ENCODE measurements at places on chromosomes 3 and 15.

DNA sequence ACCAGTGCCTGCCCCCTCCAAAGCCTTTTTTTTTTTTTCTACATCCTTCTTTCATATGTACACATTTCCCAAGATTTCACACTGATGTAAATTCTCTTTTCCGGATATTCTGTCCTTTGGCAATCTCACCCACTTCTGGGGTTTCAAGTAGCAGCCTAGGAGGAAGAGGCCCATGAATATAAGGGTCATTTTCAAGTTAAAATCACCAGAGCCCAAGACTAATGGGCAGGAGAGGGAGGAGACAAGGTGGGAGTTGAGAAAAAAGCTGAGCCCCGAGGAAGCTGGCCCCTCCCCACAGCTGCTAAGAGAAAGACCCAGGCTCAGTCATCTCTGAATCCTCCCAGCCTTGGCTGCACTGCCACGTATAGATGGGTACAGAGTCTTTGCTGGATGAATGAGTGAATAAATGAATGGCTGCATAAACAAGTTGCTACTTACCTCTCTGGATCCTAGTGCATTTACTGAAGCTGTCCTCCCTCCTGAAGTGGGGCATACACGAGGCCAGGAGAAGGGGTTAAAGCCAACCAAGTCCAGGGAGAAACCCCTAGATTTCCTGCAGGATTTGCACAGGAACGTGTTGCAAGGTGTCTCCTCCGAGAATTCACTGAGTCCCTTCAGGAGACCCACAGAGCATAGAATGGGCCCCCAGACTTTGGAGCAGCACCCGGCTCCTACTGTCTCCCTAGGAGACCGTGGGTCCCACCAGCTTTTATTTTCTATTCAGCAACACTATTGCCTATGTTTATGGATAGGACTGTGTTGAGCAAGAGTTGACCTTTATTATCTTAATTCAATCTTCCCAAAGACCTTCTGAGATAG lies 100.8 kb upstream of the LIPC start:
- no peak for DNase-seq

DNA sequence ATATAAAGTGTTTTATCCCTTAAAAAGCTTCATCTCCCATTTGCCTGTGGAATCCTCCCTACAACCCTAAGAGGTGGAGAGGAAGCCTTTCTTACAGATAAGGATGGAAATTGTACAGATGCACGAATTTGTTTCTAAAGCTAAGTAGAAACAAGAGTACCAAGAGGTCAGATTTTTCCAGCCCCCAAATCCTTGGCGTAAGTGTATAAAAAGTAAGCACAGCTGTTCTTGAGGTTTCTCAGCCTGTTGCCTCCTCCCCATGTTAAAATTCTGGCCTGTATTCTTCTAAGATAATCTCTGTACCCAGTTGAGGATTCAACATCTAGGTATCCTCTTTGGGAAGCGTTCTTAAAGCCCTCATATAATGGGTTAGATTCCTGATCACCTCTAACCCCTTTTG lies 34.9 kb downstream of the RAB7A start:
- DNase-seq: no peak

DNA sequence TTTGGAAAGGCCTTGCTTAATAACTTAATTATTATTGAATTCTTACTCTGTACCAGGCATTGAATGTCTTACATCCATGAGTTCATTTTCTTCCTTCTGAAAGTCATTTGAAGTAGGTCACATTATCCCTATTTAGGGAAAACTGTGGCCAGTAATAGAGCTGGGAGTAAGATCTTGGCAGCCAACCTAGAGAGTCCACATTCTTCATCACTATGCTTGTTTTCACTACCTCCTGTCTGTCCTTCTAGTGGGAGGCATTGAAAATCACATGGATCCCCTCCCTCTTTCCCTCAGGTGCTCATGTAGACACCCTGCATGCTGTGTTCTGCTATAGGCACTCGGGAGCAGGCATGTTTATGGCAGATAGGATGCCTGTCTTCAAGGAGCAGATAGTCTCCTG lies 154.9 kb downstream of the EBLN2 start:
- no peak for DNase-seq

DNA sequence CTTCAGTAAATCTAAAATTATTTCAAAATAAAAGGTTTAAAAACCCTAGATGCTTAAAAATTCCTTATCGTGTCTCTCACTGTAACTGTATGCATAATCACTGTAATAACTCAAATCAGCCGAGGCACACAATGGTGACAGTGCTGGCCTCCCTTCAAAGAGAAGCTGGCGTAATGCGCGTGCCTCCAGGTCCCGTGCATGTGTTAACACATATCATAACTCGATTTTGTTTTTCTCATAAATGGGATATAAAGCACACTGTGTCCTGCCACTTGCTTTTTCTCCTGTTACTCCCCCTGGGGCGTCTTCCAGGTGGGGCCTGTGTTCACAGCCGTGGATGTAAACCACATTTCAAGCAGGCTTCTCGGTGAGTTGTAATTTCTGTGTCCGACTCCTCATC lies 56.0 kb downstream of the TPRA1 start:
- DNase-seq: no peak

- DNase-seq: no peak
These were observed 154.5 kb downstream of the STT3B start for GRCh38 chr3:31687020-31687802.

- no peak for DNase-seq
These were observed 13.0 kb downstream of the SLC9A9 start for GRCh38 chr3:143835312-143835711.

DNA sequence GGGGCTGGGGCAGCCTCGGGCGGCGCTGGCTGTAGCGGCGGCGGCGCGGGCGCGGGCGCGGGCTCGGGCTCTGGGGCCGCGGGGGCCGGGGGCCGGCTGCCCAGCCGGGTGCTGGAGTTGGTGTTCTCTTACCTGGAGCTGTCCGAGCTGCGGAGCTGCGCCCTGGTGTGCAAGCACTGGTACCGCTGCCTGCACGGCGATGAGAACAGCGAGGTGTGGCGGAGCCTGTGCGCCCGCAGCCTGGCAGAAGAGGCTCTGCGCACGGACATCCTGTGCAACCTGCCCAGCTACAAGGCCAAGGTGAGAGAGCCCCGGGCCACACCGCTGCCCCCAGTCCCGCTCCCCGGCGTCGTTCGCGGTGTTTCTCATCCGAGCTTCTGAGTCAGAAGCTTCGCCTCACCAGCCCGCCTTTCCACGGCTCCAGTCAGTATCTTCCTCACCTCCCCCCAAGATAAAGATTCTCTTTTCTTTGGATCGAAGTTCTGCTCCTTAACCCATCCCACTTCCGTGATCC lies 600 bp downstream of the FBXO45 start:
- peak; percentile 34 for DNase-seq

GRCh38 chr15:88470625-88471372 lies 3.3 kb downstream of the MRPS11 start:
- DNase-seq: no peak

DNA sequence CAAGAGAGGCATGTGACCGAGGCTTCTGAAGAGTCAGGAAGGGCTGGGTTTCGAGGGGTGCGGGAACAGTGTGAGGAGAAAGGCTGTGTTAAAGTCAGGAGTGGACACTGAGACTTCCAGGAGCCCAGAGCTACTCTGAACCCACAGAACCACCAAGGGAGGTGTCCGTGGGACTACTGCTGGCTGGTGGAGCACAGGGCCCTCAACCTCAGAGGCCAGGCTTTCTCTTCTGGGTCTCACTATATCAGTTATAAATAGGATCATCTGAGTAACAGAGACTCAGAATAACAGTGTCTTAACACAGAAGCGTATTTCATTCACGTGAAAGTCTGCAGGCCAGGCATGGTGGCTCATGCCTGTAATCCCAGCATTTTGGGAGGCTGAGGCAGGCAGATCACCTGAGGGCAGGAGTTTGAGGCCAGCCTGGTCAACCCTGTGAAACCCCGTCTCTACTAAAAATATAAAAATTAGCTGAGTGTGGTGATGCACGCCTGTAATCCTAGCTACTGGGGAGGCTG lies 113.6 kb downstream of the TMEM266 start:
- DNase-seq: no peak

DNA sequence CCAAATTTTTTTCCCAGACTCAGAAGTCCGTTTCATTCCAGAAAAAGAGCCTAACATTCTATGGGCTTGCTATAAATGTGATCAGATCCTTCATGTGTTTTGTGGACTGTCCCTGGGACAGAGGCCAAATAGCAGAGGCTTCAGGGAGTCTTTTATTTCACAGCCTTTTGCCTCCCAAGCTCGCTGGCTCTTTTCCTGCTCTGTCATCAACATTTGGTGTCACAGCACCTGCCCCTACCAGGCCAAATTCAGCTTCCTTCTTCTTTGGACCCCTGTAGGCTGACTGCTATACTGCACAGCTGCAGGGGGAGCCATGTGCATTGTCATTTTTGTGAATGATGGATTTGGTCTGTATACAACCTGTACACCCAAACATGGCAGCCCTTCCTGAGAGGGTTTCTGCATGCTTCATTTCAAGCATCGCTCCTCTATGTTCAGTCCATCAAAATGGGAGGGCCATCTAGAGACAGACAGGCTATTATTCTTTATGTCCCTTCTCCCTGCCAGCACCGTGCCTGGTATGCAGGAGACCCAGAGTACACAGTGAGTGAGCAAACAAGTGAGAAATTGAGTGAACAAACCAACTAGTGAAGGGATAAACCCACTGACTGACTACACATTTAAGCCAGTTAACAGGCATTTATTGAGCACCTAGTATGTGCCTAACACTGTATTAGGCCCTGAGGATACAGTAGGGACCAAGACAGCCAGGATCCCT lies 17.9 kb upstream of the RPP14 start:
- no peak for DNase-seq

- DNase-seq: no peak
These were observed 25.1 kb downstream of the ATP11B start for GRCh38 chr3:182818296-182818978.

DNA sequence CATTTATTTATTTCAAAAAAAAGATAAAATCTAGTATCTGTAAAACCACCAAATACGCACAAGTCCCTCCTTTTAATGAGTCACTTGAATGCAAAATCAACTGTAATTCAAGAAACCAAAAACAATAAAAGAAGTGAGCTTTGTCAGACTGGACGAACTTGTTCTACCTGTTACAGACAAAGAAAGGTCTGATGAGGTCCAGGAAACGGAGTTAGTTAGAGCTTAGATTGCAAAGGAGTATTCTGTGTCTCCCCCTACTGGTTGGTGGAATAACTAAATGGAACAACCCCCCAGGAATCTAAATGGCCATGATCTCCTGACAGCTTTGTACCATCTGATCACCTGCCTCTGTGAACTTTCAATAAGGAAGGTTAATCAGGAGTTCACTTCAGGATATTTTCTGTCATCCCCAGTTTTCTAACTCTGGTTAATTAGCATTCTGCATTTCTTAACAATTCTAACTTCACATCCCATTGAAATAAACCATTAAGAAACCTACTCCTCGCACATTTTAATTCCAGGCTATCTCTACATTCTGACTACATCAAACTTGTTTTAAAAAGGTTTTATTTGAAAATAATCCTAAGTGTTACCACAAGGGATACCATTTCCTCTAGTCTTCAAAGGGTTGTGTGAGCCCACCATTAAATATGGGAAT lies 333.0 kb upstream of the SATB1 start:
- DNase-seq: peak; percentile 29

GRCh38 chr3:53193466-53194209 lies 32.6 kb downstream of the PRKCD start:
- DNase-seq: no peak
